ENCODE measurements at places on chromosomes 2 and 18.

GRCh38 chr18:56083523-56084287, 495.7 kb upstream of the TCF4 start:
- DNase-seq = no peak

DNA sequence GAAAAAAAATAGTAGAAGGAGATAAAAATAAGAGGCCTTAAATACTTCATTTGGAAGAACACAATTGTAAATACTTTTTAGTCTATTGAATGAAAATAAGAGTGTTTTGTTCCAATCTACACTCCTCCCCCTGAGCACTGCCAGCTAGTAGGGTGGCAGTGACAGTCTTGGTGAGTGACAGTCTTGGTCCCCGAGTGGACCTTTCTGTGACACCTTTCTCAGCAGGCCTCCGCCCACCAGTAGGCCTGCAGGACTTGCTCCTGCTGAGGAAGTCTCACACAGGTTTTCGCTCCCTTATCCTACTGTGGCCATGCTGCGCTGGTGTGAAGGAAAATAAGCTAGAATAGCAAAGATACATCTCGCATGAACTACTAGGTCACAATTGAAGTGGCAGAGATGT, 666.8 kb downstream of the NR4A2 start:
- no peak for DNase-seq

- no peak for DNase-seq
These were observed 22.4 kb downstream of the ZNF532 start for GRCh38 chr18:58886864-58887612.

GRCh38 chr2:225938991-225939390, 539.5 kb downstream of the NYAP2 start:
- no peak for DNase-seq

DNA sequence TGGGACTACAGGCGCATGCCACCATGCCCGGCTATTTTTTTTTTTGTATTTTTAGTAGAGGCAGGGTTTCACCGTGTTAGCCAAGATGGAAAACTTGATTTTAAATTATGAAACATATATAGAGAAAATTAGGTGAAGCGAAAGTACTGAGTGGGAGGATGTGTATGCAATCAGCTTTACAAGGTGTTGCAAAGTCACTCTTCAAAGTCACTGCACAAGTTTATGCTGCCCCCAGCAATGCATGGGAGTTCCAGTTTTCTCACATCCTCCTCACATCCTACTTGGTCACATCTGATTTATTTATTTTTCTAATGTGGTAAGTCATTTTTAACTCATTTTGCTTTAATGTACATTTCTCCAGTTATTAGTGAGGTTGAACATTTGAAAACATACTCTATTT, 49.2 kb upstream of the CHN1 start:
- DNase-seq = no peak

DNA sequence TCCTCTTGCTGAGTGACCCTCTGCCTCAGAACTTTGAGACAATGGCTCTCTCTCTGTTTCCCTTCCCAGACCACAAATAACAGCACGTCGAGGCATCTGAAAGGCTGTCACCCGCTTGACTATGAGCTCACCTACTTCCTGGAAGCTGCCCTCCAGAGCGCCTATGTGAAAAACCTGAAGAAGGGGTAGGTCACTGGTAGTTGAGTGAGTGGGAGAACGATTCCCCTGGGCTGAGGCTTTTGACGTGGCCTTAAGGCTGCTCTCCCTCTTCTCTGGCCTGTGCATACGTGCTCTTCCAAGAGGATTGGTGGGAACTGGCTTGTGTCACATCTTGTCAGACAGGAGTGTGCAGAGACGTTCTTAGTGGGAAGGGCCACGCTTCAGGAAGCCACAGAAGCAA, 63.1 kb upstream of the MCFD2 start:
- DNase-seq = no peak

- no peak for DNase-seq
These were observed 925.7 kb downstream of the EPHA4 start for GRCh38 chr2:220646424-220646823.

Measured in progenitor cell of endocrine pancreas (in vitro differentiated cells).